Left kidney (tissue), 8 donors: ENCODE measurements at places on chromosomes 3 and 15. TPM values are rescaled to one million over a fixed set of nuclear protein-coding genes. Genes with fewer than 3 reads are reported as not detected.

DNA sequence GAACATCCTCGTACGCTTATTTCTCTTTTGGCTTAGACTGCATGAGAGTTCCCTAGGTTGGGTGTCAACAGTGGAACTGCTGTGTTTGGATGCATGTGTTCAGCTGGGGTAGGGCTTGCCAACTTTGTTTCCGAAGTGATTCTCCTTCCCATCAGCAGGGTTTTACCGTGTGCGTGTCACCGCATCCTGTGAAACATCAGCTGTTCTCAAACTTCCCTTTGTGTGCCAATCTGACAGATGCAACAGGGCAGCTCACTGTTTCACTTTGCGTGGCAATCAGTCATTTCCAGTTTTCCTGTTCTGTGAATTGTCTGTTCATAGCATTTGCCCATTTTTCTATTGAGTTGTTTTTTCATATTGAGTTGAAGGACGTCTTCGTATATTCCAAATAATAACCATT, 218.8 kb downstream of the VPS13C start:
- DNase-seq: no peak

DNA sequence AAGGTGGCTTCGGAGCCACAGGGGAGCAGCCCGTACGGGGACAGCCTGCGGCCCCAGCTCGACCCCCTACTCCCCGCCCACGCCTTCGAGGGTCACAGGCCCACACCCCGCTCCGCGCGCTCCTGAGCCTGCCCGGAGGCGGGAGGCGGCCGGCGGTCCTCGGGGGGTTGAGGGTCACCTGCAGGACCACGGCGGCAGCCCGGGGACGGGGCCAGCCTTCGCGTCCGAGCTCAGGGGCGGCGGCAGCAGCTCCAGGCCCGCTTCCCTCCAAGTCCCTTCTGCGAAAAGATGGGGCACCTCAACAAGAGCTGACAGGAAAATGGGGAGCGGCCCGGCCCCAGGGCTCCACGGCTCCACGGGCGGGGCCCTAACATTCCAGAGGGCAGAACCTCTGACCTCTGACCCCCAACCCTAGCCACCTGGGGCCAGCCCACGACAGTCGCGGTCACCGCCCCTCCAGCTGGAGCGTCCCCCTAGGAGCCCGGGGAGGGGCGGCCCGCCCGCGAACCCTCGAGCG, 428 bp downstream of the LYSMD4 start:
- no peak for DNase-seq

DNA sequence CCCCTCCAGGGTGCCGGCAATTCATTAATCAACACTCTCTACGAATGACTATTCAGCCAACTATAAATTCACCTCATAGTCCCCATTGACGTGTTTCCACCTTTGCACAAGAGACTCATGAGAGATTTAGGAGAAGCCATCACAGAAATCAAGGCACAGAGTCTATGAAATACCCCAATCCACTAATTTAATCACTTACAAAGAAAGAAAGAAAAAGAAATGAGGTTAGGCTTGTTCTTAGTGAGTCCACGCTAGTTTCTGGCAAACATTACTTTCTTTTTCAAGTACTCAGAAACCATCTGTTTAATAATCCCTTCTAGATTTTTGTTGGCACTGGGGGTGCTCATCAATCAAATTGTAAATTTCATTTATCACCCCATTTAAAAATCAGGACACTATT, 125.2 kb upstream of the ADPGK start:
- no peak for DNase-seq

DNA sequence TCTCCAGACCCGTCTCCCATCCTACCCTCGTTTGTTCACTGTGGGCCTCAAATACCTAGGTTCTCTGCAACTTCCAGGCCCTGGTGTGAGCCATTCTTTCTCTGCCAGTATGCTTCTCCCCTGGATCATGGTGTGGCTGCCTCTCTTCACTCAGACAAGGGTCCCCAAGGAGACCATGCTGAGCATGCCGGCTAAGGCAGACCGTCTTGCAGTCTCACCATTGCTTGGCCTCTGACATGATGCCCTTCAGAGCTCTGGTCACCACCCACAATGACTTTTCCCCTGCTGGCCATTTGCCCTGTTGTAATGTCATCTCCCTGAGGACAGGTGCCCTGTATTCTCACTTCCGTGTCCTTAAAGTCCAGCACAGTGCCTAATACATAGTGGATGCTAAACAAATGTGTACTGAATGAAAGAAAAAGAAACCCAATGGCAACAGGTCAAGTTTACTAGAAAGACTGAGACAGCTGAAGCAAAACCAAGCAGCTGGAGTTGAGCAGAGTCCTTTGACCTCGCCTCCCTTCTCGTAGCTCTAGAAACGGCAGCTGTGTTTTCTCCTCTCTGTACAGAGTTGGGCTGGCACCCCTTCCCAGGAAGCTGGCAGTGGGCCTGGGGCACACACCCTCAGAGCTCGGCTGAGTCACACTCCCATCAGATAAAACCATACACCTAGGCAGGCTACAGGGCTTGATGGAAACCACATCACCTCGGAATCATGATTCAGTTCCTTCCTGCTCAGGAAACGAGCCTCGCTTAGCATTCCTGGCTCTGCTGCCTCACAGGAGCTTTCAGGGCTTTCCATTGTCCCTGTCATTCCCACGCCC, 8.6 kb downstream of the TLR9 start:
- no peak for DNase-seq

The SCAANT1 gene
- 1.0 TPM for polyA plus RNA-seq

The ADAMTS9 gene
- polyA plus RNA-seq: 174 TPM

The NRG4 gene
- polyA plus RNA-seq: 10.2 TPM

The PAQR5 gene
- polyA plus RNA-seq: 35.1 TPM

DNA sequence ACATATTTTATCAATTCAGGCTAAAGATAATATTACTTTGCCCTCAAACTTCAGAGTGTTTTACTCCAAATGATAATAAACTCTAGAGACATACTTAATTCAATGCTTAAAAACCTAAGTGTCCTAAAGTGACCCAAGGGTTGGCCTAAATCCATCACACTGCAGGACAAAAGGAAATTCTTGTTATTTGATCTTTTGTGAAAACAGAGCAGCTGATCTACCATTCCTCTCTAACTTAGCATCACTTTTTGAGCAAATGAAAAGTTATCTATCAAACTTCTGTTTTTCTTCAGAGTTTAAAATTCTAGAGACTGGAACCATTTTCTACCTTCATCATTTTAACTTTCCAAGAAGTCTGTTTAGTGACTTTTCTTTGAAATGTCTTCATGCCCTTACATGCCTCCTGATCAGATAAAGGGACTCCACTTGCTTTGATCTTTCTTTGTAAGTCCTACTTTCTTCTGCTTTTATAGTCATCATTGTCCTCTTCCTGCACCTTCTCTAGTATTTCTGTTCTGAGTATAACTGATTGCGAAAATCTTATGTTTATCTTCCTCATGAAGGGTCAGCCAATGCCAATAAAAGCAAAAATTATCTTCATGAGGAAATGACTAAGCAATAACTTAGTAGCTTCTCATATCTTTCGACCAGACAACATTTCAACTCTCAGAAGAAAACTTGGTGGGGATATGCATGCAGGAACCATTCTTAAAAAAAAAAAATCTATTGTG, 378.7 kb upstream of the TGFBR2 start:
- no peak for DNase-seq

The MINDY2 gene
- polyA plus RNA-seq: 31.1 TPM

GRCh38 chr3:187210545-187211327, 13.4 kb downstream of the RTP1 start:
- DNase-seq: no peak

The CLDN1 gene
- 58.2 TPM for polyA plus RNA-seq

GRCh38 chr15:72570059-72570458, 84.4 kb upstream of the GOLGA6B start:
- DNase-seq: no peak

The LRRC34 gene
- polyA plus RNA-seq: 18.1 TPM

DNA sequence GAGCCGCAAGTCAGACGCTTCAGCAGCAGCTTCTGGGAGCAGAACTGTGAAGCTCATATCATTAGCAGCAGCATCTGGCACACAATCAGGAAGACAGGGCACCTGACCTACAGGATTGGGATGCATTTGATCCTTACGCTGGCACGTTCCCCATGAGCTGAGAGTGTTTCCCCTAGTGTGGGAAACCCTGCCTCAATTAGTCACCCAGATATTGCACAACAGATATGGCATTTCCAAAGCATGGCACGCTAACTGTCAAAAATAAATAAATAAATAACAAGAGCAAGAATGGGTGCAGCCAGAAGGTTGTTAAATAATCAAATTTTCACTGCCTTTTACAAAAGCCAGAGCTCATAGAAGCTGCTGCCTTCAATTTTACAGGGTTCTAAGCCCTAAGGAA, 189.6 kb upstream of the THBS1 start:
- DNase-seq: no peak

DNA sequence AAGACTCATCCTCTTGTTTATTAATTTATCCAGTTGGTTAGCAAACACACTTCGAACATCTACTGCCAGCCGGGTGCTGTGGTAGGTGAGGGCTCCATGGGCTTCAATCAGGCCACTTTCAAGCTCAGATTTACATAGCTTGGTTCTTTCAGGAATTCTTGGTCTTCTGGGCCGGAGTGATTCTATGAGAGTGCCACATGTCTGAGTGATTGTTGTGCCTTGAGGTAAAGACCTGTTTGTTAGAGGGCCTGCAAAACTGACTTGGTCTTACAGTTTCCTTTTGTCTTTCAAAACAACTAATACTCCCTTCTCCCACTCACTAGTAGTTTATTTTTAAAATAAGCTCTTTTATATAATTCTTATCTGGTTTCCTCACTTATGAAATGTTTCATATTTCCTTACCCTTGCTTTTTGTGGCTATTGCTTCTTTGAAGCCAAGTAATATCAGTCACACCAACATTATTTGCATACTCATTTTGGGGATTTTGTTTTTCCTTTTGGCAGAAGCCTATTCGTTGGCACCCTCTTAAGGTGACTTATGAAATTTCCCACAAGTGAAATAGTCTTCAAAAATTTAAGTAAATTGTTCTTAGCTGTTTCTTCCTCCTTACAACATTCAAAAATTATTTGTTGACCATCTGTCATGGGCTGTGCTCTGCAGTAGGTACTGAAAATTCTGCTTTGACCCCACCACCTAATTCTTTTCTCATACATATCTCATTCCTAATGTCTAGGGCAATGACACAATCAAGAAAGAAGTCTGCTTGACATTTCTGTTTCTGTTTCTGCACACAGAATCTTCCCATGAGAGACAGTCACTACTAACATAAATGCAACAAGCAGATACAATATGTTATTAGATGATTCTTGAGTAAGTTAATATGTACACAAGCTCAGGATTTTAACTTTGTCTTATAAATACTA, 120.2 kb downstream of the LRRC28 start:
- no peak for DNase-seq
